Fibroblast of pulmonary artery (primary cell): ENCODE measurements at places on chromosomes 4 and X.

DNA sequence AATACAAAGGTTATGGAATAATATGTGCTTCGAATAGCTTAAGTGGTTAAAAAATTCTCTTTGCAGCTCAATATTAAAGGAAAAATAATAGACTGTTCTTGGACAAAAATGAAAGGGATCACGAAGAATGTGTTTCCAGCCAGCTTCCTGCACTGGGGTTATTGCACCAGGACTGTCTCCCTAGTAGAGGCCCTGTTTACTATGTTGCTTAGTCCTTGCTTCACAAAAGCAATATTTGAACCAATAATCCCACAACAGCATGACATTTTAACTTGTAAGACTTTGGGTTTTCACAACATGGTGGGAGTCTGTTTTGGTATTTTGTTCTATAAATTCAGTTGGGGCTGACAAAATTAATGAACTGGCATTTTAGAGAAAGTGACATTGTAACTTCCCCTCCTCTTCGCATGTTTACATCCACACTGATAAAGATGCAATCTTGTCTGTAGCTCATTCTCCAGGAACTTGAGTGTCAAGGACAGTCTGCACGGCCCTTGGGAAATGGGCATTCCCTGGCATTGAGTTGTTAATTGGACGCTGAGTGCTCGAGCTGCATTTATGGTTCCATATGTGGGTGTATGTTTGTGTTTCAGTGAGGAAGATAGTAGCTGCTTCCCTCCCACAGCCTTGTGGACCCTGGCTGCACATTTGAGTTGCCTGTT lies 39.0 kb downstream of the SHROOM2 start:
- peak; percentile 45 for DNase-seq

- peak; percentile 23 for DNase-seq
Measured at GRCh38 chrX:17584248-17584681, 153.0 kb upstream of the SCML1 start.

DNA sequence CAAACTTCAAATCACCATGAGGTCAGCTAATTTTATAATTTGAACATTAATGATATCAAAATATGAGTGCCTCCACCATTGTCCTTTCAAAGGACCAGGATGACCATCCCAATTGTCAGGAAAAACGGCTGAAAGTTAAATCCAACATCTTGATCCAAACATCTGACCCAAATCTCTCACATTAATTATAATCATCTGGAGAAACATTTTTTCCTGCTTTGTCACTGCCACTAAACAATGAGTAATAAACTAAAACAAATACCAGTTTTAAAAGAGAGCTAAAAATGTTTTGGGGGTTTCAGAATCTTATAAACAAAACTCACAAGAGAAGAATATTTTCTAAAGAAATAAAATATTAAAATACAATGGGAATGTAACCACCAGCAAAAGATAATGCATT lies 45.7 kb upstream of the NDST4 start:
- no peak for DNase-seq

DNA sequence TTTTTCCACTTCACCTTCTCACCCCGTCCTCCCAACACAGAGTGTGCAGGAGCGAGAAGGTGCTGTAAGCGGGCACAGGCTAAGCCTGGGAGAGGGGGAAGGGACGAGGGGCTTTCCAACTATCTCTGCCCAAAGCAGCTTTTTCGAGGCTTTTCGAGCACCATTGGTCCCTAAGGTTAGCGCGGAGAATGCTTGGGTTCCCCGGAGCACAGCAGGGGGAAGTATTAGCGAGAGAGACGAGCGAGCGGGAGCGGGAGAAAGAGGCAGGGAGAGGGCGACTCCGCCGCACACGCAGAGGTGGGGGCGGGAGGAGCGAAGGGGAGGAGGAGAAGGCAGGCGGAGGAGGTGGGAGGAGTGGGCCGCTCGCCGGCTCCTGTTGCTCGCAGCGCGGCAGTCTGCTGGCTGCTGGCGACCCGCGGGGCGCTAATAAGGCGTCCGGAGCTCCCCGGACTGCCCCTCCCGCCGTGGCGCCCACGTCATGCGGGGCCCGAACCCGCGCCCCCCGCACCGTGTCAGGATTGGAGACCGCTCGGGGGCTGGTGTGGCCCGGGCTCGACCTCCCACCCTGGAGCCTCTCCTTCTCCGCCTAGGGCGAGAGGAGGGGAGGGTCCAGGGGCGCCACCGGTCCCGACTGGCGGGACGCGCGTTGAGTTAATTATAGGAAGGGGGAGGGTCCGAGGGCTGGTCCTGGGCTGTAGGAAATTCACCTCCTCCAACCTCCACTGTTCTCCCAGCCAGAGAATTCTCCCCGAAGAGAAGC lies at the start of gene ADAMTS3:
TSS of gene ADAMTS3 (minus strand) at position 263 of the 760 bp plus-strand sequence. CDS start 459 bp downstream, outside the sequence.
- peak; percentile 67 for DNase-seq

DNA sequence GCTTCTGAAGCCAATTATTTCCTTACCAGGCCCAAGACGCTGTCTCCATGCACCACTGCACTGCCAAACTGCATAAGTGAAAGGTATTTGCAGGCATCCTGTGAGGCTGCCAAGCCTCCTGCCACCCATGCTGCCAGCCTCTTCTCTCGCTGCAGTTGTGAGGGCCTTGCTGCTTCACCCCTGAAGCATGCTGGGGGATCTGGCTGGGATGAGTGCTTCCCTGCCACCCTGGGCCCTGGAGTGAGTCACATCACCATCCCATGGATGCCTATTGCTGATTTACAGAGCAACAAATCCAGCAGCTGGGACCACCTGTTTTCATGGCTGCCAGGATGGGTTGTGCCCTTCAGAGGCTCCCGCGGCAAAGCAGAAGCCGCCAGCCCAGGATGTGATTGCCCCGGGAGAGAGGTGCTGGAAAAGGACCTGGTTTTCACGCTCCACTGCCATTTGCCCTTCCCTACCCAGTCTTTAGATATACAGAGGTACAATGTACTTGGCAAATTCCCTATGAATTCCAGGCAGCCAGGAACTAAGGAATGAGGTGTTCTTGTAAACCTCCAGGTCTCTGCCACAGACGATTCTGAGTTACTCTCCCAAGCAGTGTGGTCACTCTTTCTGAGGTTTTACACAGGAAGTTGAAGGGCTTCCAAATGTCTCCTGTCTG lies 41.5 kb upstream of the PTCHD1 start:
- DNase-seq, result no peak

DNA sequence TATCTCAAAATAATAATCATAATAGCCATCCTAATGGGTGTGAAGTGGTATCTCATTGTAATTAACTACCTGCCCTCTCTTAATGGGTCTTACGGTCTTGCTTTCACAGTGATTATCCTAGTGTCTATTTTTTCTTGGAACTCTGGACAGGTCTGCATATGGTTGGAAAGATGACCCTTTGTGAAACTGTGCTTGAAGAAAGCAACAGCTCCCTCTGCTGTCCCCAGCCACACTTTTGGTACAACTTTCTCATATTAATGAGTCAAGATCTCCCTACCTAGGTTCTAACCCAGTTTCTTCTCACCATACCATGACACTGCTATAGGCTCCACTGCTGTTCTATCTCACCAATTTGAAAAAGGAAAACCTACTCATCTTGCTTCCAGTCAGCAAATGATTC lies 2.4 kb downstream of the TFDP3 start:
- DNase-seq, result no peak

- DNase-seq, result no peak
Measured at GRCh38 chr4:188316391-188316790, 177.2 kb downstream of the TRIML1 start.

- no peak for DNase-seq
Measured at GRCh38 chr4:11338956-11339782, 89.5 kb downstream of the HS3ST1 start.

DNA sequence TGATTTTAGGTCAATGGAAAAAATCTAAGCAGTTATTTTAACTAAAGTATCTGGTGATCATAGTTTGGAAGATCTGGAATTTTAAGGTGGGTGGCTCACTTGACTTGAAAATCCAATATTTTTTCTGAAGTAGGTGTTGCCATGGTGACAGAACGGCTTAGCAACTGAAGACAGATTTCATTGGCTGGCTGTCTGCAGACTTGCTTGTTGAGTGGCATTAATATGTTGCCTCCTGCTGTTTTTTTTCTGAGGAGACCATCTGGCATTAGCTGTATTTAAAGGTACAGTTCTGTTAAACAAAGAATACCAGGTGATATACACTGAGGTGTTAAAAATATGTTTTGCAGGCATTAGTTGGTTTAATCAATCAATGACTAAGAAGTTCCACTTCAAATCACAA lies 19.8 kb downstream of the CPE start:
- peak; percentile 59 for DNase-seq

- DNase-seq, result no peak
Measured at GRCh38 chr4:99630857-99631360, 26.7 kb downstream of the C4orf54 start.

GRCh38 chr4:52904421-52904820 lies 42.3 kb downstream of the RASL11B start:
- no peak for DNase-seq

DNA sequence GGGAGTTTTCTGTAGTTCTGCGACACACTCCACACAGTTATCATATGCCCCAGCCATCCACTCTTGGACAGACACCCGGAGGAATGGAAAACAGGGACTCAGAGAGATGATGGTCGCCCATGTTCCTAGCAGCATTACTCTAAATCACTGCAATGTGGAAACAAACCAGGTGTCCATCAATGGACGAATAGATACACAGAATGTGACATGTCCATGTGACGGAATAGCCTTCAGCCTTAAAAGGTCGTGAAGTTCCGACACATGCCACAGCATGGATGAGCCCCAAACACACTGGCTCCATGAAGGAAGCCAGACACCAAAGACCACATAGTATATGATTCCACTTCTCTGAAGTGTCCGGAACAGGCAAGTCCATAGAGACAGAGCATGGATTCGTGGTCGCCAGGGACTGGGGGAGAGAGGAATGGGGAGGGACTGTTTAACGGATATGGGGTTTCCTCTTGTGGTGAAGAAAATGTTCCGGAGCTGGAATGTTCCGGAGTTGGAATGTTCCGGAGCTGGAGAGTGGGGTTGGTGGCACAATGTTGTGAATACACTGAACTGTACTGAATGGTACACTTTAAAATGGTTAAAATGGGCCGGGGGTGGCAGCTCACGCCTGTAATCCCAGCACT lies 28.7 kb upstream of the AFAP1 start:
- DNase-seq, result peak; percentile 65

DNA sequence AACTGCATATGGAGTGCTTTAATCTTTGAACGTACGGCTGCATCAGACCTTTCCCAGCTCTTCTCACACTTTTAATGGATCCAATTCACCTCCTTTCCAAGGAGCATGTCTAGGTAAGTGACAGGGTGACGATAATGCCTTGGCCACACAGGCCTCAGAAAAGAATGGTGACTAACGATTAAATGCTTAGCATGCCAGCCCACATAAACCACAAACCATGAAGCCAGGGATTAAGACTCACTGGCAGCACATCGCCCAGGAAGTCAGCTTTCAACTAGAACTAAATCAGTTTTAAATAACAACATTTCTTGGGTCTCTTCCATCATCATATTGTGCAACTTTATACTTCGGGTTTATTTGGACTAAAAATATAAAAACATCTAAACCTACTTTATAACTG lies 28.7 kb downstream of the INPP4B start:
- DNase-seq, result peak; percentile 93

GRCh38 chrX:121455890-121456289 lies 408.5 kb downstream of the GLUD2 start:
- no peak for DNase-seq

DNA sequence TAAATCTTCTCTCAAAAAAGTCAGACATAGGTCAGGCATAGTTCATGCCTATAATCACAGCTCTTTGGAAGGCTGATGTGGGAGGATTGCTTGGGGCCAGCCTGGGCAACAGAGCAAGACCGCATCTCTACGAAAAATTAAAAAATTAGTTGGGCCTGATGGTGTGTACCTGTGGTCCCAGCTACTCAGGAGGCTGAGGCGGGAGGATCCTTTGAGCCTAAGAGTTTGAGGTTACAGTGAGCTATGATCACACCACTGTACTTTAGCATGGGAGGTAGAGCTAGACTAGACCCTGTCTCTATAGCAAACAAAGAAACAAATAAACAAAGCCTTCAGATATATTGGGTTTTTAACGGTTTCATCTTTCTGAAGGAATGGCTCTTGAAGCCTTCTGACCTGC lies 62.2 kb downstream of the DIPK2B start:
- DNase-seq, result no peak

DNA sequence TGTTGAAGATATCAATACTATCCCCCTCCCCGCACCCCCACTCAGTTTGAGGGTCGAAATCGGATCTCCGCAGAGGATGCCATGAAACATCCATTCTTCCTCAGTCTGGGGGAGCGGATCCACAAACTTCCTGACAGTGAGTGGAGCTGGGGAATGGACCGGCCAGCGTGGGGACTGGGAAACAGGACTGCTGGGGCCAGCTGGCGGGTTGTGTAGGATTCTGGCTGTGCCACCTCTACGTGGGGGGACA lies 5.5 kb upstream of the USP11 start:
- DNase-seq, result no peak

GRCh38 chr4:113474017-113474416 lies 287.5 kb downstream of the CAMK2D start:
- peak; percentile 79 for DNase-seq

DNA sequence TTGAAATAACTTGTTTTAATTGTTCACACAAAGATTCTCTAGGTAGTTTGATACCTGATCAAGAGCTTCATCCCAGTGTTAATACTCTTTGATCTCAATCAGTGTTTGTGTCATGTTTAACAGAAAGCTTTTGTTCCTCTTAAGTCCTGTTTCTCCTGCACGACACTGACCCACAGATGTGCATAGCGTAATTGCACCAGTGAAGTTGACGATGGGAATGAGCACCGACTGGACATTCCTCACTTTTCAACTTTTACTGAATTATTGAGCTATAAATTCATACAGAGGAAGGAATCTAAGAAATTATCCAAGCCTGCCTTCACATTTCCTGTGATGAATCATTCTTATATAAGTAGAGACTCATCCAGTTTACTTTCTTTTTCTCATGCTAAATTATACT lies 878.7 kb upstream of the TENM3 start:
- DNase-seq, result no peak

- DNase-seq, result peak; percentile 11
Measured at GRCh38 chr4:182809417-182810102, 107.6 kb downstream of the DCTD start.

- DNase-seq, result no peak
Measured at GRCh38 chr4:73142995-73143547, 73.6 kb upstream of the COX18 start.

- no peak for DNase-seq
Measured at GRCh38 chr4:98694076-98694475, 35.7 kb upstream of the TSPAN5 start.

DNA sequence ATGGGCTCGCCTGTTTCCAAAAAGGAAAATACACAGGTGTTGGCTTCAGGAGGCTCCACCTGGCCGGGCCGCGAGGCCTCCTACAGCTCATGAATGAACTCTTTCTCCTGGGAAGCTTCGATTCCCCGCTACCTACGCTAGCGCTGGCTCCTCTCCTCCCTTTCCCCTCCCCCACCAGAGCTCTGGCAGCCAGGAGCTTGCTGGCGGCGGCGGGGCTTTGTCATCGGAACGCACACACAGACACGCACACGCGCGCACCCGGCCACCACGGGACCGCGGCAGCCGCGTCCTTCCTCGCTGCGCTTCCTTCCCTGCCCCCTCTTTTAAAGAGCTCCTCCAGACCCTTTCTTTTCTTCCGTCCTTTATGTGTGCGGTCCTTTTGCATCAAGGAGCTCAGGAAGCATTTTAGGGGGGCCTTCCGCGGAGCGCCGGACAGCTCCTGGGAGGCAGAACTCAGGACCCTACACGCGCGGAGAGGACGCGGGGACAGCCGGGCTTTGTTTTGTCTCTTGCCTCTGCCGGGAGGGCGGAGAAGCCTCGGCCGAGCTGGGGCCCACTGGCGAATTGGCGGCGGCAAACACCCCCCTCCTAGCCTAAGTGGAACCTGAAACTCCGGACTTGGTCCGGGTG lies 70.2 kb upstream of the BCOR start:
- DNase-seq, result no peak
